ENCODE measurements at places on chromosomes 5 and 9.

- DNase-seq, result no peak
Measured at GRCh38 chr9:35487081-35487480, 2.8 kb upstream of the RUSC2 start.

DNA sequence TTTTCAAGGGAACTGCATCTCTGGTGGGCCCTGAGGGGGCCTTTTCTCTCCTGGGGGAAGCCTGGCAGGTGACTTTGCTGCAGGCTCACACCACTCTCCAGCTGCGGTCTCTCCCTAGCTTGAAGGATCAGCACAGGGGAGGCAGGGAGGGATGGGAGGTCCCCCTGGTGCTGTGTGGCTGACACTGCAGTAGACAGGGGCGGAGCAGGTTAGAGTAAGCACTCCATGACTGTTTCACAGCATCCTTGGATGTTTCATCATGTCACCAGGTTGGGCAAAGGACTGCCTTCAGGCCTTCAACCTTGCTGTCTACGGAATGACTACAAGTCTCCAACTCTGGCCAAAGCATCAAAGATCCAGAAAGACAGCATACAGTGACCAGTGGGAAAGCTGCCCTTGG lies 470.7 kb downstream of the CDK5RAP2 start:
- no peak for DNase-seq

DNA sequence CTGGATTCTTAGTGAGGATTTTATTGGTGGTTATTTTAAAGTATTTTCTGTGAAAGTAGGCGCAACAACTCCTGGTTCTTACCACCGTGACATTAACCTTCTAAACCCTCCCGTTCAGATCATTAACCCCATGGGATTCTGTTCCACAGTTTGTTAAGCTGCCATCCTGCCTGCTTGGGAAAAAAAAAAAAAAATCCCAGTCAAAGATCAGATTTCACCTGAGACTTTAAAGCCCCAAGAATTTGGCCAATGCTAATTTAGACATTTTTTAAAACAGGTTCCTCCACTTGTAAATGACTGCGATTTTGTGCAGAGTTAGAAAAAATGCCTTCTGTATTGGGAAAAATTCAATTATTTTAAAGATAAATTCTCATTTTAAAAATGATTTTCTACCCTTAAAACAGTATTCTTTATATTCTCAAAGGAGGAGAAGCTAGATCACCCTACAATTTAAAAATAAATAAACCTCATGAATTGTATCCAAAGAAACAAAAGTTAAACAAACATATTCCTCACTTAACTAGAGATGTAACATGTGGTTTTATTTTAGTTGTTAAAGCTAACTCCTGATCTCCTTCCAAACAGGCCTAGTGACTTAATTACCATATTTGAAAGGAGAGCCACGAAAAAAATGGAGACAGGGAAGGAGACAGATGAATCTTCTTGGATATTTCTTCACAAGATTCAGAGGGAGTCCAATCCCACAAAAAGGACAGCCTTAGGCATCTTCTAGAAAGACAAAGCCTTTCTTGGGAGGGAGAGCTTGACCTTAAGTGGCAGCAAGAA lies 93.1 kb upstream of the IFNK start:
- DNase-seq, result no peak

DNA sequence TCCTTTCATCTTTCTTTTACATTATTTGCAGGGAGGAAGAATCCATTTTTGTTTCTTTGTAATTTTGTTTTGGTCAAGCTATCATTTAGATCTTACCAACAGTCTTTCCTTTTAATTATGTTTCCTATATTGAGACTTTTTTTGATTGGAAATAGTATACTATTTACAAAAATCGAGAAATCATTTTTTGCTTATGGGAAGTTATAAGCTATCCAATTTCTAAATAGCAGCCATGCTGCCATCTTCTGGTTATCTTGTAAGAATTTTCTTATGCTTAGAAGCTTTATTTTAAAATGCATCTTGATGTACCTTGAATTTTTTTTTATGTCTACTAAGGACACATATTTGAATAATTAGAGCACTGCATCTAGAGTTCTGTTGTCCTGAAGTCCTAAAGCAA lies 821.2 kb downstream of the PTPRD start:
- no peak for DNase-seq

GRCh38 chr5:136046246-136046645 lies 17.5 kb downstream of the TGFBI start:
- no peak for DNase-seq

Measured in natural killer cell treated with Interleukin-12 subunit alpha and Interleukin-12 subunit beta and Interleukin-15 and Interleukin-18, amount 100 ng/mL, for 72 hours (primary cell).